H4 (cell line): ENCODE measurements at places on chromosomes 1 and 21. TPM values are rescaled to one million over a fixed set of nuclear protein-coding genes. Genes with fewer than 3 reads are reported as not detected.

DNA sequence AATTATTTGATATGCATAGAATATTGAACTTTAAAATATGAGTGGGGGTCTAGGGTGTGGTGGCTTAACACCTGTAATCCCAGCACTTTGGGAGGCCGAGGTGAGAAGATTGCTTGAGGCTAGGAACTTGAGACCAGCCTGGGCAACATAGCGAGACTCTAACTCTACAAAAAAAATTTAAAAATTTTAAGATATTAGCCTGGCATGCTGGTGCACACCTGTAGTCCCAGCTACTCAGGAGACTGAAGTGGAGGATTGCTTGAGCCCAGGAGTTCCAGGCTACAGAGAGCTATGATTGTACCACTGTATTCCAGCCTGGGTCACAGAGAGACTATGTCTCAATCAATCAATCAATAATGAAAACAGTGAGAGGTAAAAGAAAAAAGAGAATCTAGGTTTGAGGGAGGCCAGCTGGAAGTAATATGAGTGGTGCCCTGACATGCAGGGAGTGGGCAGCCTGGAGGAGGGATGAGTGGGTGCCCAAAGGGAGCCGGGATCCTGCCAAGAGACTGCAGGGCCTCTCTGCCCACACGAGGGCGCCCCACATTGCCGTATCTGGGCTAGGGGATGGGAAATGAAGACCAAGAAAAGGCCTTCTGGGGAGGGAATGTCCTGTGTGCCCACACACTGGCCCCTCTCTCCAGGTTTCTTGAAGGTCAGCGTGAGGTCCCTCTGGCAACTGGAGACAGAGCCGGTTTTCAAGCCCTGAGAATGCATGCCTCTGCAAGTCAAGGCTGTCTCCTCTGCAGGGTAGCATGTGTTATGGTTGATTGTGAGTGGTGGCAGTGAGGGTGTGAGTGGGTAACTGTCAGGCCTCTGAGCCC lies 93.9 kb upstream of the PPM1J start:
- DNase-seq: peak; percentile 37

DNA sequence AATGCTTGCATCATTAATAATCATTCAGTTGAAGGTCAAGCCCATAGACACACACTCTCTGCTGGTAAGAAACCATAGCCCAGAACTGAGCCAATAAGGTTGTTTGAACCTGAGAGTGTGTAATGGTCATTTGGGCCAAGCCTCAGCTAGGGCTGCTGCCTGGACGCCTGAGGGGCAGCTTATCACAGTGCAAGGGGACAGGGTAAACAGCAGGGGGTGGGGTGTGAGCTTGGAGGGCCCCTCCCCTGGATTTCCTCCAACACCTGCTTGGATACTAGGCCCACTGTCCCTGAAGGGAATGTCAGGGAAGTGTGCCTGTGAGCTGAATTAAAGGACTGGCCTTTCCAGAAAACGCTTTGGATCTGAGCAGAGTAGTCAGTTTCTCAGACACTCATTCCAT lies 24.6 kb upstream of the CNTN2 start:
- no peak for DNase-seq

GRCh38 chr1:161739865-161740566 lies 9.6 kb upstream of the DUSP12 start:
- DNase-seq: no peak

DNA sequence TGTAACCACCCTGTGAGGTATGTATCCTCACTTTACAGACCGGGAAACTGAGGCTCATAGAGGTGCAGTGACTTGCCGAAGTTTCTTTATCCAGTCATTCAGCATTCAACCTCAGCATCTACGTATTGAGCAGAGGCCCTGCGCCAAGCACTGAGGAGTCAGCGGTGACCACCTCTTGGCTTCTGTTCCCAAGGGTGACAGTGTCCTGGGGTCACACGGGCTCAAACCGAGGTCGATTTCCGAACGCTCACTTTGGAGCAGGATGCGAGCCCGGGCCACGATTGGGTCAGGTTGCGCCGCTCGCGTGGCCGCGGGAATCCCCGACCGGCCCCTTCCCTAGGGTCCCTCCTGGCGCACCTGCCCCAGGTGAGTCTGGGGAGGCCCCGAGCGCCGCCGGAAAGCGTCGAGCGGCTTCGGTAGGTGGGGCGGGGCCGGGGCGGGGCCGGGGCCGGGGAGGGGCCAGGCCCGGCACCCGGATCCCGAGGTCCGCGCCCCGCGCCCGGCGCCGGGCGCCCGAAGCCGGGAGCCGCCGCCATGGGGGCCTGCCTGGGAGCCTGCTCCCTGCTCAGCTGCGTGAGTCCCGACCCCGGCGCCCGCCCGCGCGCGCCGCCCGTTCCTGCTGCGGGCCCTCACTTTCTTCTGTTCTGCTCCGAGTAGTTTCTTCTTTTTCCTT lies at the start of gene SERINC2:
SERINC2 (plus strand) TSS at position 482 of the 673 bp plus-strand sequence; CDS start at position 535, 53 bp downstream.
- no peak for DNase-seq

- DNase-seq: no peak
Observed at GRCh38 chr1:212686069-212686468, 13.6 kb downstream of the BATF3 start.

- no peak for DNase-seq
Observed at GRCh38 chr1:110594456-110595352, 11.5 kb downstream of the KCNA2 start.

DNA sequence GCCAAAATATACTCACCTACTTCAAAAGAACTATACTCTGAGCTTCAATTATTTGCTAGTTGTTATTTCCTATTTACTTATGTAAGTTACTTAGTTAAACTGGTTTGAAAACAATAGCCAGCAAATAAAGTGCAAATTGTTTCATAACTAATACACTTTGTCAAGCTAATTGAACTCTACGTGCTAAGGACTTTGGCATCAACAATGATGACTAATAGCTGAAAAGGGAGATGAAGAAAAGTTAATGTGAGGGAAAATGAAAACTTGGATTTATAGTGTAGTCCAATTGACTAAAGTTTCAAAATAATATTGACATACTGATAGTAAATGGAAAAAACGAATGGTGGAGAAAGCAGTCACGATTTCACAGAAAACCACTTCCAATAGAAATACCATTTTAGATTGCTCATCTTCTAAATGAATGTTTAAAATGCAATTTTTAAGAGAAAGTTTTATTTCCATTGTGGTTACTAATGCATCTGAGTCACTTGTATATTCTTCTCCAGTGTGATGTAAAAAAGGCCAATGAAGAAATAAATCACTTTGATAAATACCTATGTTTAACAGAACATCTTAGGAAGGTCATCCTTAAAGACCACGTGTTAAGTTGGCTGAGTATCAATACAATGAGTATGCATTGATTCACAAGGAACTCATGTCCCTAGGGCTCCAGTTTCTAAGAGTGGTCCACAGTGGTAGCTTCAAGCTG lies 455.2 kb downstream of the LTN1 start:
- DNase-seq: peak; percentile 16

DNA sequence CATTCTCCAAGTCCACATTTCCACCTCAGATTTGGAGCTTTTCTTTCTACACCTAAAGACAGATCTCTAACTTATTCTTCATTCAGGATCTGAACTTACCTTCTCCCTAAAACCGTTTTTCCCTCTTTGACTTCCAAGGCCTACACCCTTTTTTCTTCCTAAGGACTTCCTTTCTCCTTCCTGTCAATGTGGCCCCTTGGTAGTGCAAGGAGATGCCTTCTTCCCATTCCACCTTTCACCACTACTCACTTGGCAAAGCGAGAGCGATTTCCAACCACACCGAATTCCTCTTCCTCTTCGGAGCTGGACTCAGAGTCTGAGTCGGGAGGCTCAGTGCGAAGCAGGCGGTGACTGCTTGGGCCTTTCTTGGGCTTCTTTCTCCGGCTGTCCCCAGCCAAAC lies 1.3 kb downstream of the EFCAB14 start:
- DNase-seq: no peak

DNA sequence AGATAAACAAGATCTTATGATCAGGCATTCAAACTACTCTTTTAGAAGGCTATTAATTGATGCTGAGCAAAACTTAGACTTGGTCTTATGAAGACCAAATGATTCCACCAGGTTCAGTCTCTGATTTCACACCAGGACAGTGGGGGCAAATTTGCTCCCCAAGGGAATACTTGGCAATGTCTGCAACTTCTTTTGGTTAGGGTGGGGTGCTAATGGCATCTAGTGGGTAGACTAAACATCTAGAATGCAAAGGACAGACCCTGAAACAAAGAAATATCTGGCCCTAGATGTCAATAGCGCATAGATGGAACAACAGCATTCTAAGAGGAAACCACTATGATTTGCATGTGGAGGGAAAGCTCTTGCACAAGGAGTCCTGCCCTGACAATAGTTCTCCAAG lies 30.6 kb downstream of the DPT start:
- DNase-seq: no peak

GRCh38 chr1:2639203-2639602 lies 6.4 kb upstream of the MMEL1 start:
- no peak for DNase-seq

- no peak for DNase-seq
Observed at GRCh38 chr1:118913818-118914217, 74.3 kb downstream of the TBX15 start.

DNA sequence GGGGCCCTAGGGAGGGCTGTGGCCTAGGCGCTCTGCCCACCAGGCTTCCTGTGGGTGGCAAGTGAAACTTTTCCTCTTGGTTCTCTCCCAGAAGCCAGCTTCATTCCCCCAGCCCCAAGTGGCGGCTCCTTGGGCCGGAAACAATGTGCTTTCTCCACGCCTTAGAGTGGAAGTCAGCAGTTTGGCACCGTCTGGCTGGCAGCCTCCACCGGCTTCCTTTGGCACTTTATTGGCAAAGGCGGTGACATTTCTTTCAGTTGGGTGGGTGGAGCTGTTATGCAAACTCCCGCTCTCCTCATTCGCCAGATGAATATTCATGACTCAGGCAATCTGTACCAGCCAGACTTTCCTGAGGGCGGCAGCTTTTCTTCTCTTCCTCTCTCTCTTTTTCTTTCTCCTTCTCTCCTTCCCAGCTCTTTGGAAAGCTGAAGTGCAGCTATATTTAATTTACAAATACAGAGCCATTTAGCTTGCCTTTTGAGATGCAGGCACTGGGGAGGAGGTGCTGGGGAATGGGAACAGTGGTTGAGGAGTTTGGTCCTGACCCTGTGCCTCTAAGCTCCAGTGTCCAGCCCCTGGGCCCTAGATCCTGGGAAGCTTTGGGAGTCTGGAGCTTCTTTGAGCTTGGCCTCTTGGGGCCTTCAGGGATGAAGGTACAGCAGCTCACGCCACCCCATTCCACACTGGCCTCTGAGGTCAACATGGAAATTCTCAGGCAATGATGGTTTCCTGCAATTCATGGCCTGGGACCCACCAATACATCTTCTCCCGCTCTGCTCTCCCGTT lies 67.8 kb upstream of the POU3F1 start:
- DNase-seq: peak; percentile 59

- DNase-seq: no peak
Observed at GRCh38 chr1:35386959-35387358, 118.5 kb downstream of the ZMYM4 start.

- no peak for DNase-seq
Observed at GRCh38 chr21:26593800-26594199, 20.7 kb upstream of the CYYR1 start.

DNA sequence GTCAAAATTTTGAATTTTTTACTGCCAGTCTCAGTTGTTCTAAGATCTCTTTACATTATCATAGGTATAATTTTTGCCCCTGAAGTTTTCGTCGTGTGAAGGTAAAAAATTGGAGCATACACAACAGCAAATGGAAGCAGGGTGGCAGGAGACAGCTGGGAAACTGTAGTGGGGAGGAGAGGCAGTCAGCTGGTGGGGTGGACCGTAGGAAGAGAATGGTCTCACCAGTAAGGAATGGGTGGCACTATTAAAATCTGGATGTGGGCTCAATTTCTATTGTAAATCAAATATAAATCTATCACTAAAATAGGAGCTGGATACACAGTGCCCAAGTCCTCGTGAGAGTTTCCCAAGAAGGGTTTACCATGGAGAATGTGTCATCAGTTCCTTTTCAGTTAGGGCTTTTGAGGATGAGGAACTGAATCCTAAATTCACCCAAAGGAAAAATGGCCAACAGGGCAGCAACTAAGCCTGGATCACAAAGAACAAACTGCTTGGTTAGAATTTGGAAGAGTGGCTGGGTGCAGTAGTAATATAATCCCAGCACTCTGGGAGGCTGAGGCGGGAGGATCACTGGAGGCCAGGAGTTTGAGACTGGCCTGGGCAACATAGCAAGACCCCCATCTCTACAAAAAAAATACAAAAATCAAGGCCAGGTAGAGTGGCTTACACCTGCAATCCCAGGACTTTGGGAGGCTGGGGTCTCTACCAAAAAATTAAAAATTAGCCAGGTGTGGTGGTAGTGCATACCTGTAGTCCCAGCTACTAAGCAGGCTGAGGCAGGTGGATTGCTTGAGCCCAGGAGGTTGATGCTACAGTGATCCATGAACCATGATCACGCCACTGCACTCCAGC lies 10.5 kb upstream of the IRF2BP2 start:
- no peak for DNase-seq

GRCh38 chr1:2528016-2528415 lies 1.6 kb upstream of the PANK4 start:
- DNase-seq: no peak

DNA sequence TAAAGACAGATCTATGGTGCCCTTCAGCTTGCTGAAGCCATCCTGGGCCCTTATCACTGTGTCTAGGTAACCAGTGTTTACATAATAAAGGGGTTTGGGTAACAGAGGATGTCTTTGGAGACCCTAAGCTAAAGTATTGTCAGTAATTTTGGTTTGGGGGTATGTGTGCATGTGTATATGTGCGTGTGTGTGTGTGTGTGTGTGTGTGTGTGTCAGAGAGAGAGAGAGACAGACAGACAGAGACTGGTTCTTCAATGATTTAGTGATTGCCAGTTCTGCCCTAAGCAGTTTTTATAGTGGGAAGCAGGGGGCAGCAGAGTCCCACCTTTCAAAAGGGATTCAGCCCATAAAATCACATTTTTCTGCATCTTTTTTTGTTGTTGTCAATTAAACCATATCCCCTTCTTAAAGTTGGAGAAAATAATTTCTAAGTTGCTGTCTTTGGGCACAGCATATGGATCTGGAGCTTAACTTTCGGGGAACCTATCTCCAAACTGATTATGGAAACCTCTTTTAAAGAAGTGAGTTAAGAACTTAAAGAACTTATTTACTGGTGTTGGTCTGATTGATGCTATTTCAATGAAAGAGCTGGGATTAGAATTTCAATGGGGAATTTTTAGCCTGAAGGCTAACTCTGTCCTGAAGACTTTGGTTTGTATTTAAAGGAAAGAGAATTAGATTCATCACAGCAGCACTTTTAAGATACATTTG lies 51.1 kb downstream of the ZNF326 start:
- no peak for DNase-seq

LRRC8C gene
- 4.4 and 7.0 TPM in 2 replicates for total RNA-seq

BLACAT1 gene
- 0.66 and 0.89 TPM in 2 replicates for total RNA-seq

OXCT2 gene
- 0.35 TPM in 1 of 2 replicates, not detected in the other for total RNA-seq

OPTC gene
- not detected in 2 replicates for total RNA-seq

DIRAS3 gene
- total RNA-seq: 0.06 and 1.5 TPM in 2 replicates

ATXN7L2 gene
- total RNA-seq: 1.0 and 1.9 TPM in 2 replicates

SYNC gene
- total RNA-seq: 20.2 and 20.7 TPM in 2 replicates

PLA2G4A gene
- total RNA-seq: 17.7 and 24.2 TPM in 2 replicates
